Thyroid gland (tissue), 4 donors: ENCODE measurements at places on chromosomes 7 and 10. TPM values are rescaled to one million over a fixed set of nuclear protein-coding genes. Genes with fewer than 3 reads are reported as not detected.

DNA sequence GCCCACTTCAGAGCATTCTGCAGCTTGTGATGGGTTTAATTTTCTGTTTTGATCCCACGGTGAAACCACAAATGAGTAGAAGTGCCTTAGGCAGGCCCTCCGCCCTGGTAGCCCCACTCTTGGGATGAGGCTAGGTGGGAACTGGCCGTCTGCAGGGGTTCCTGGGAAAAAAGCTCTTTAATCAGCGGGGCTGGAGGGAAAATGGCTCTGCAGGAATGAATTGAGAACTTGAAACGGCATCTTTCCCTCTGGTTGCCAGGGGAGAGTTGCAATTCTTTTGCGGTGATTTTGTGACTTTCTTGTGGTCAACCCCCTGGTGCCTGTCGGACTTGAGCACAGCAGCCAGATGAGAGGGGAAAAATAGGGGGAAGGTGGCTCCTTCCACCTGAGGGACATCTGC lies 32.7 kb downstream of the COL26A1 start:
- H3K4me3 ChIP-seq = no peak overlapping the region
- H3K27ac ChIP-seq = no peak overlapping the region
- H3K36me3 ChIP-seq = no peaks in the 10 kb centered on the region
- no peak for DNase-seq

DNA sequence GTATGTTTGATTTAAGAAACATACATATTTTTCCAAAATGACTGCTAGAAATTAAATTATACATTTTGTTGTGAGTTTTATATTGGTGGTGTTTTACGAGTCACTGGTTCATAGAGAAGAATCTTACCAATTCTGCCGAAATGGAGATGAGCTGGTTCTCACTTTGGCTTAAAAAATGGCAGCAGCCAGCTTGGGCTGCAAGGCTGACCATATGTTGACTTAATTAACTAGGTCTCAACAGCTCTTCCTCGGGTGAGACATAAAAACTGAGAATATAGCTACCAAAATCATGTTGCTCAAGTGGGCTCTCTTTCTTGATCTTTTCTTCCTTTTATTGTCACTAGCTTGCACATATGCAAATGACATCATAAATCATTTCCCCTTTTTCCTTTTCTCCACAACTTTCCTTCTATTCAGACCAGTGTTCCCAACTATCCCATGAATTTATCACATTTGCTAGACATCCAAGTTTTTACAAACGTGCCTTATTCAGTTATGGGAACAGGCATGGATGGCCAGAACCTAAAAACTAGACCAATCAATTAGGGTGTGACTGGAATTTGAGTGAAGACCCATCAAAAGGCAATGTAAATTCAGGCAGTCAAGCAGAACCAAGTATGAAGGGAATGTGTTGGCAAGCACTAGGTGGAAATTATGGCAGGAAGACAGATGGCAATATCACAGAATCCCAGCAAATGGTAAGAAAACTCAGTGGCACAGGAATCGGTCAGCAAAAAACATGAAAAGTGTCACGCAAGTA lies 6.4 kb upstream of the TSPAN12 start:
- H3K4me1 ChIP-seq = peaks cover 35% of the 10 kb centered on the region
- no peaks in the 10 kb centered on the region for H3K36me3 ChIP-seq
- no peaks in the 10 kb centered on the region for H3K27me3 ChIP-seq
- no peak for DNase-seq

GRCh38 chr7:1193593-1194424 lies 33.8 kb upstream of the ZFAND2A start:
- H3K27me3 ChIP-seq = no peaks in the 10 kb centered on the region
- no peaks in the 10 kb centered on the region for H3K4me1 ChIP-seq
- peak; percentile 76 for DNase-seq
- H3K36me3 ChIP-seq = no peaks in the 10 kb centered on the region

DNA sequence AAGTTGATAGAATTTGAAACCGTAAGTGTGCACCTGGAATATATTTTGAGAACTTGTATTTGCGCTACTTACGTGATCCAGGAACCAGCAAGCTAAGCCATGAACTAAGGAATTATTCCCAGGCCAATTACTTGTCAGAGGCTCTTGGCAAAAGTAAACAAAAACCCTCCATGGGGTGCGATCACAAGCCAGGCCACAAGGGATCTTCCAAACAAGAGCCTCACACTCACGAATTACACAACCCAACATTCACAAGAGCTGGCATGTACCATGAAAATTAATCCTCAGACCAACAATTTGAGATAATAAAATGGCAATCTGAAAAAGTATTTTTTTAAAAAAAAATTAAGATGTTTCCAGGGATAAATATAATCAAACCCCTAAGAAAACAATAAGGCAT lies 467.0 kb upstream of the AKR1E2 start:
- peaks cover 5% of the 10 kb centered on the region for H3K4me1 ChIP-seq
- H3K27me3 ChIP-seq = no peaks in the 10 kb centered on the region
- no peak overlapping the region for H3K4me3 ChIP-seq
- H3K27ac ChIP-seq = no peak overlapping the region
- peak; percentile 13 for DNase-seq

DNA sequence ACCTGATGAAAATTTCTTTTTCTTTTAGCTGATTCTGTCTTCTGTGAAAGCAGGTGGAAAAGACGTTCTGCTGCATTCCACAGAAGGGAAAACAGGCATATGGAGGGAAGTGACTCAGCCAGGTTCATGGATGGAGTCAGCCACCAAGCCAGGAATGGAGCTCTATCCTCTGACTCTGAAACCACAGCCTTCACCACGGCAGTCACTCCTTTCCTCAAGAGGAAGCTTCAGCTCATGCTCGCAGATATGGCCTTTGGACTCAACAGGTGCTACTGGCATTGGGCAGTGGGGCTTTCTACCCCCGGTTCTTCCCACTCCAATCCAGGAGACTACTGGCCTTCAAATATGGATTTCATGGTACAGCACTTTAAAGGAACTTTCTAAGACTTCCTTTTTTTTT lies 11.5 kb upstream of the PLAU start:
- H3K27me3 ChIP-seq = no peaks in the 10 kb centered on the region
- no peak overlapping the region for H3K4me3 ChIP-seq
- DNase-seq = no peak
- H3K27ac ChIP-seq = no peak overlapping the region
- H3K36me3 ChIP-seq = no peaks in the 10 kb centered on the region

Gene ABCA13
- 12.7 TPM for total RNA-seq

Gene MEIG1
- total RNA-seq = not detected

Gene HMX2
- not detected for total RNA-seq
